ENCODE measurements at places on chromosomes 6 and 20.

DNA sequence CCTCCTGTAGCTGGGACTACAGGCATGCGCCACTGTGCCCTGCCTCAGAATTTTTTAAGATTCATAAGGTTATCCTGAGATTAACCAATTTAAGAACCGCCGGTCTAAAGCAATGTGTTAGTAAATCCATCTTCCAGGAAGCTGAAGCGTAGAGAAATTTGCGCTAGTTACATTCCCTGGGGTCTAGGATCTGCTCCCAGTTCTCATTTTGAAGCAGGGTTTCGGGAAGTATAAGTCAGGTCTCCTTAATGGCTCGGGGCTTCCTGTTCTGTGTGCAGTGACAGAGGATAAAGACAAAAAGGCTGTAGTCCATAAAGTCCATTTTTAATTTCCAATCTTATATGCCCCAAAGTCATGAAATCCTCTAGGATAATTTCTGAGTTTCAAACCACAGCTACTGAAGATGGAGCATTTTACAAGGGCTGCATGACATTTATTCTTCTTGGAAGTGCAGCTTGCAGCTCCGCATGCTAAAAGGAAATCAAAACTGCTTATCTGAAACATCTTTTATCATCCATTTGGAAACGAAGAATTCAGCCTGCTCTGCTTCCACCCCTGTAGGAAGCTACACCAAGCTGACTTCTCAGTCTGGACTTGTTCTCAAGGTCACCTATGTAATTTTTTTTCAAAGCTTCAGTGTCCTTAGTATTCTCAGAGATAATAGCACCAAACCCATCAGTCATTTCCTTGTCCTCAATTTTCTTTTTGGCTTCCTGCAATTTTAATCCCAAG lies 326.1 kb downstream of the PRL start:
- no peak for DNase-seq

GRCh38 chr6:12024216-12024615 lies 12.1 kb downstream of the HIVEP1 start:
- DNase-seq: no peak

- peak; percentile 31 for DNase-seq
Measured at GRCh38 chr20:62692176-62692575, 16.5 kb upstream of the NTSR1 start.

DNA sequence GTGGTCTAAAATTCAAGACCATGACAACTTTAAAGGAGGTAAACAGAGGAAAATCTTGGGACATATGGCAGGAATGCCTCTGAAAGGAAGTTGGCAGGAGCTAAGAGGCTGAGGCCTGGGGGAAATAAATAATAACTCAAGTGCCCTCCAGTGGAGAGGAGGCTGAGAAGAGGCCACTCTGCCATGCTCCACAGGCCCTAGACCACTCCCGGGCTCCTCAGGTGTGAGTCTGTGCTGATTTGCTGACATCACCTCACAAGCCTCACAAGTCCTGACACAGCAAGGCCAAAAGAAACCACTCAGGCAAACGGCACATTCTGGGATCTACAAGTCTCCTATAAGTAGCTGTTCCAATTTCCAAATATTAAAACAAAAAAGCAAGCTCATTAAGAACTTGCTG lies 91.0 kb upstream of the RIPOR2 start:
- DNase-seq: peak; percentile 45

- DNase-seq: no peak
Measured at GRCh38 chr6:27863962-27864905, 48.0 kb downstream of the OR2B2 start.

DNA sequence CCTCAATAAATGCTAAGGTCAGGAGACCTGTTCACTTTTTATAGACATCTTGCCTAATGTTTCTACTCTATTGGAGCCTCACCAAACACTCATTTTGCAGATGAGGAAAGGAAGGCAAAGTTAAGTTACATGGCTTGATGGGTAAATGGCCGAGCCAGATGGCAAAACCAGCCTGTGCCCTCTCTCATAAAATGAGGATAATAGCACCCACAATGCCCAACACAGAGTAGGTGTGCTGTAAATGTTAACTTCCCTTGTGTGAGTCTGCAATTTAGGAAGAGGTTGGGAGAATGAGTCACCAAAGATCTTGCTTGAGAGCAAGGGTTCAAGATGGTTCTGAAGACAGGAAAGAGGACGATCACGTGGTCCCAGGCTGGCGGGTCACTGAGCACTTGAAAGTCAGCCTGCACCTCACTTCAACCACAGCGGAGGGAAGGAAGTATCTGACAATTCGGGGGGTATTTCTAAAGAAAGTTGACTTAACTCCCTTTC lies 3.3 kb downstream of the KCNK5 start:
- no peak for DNase-seq

- DNase-seq: no peak
Measured at GRCh38 chr6:166784691-166785090, 157.6 kb upstream of the RPS6KA2 start.

GRCh38 chr20:10438217-10438616 lies 3.1 kb downstream of the SLX4IP start:
- DNase-seq: no peak

GRCh38 chr6:131823276-131823902 lies 15.6 kb downstream of the ENPP1 start:
- DNase-seq: no peak

GRCh38 chr20:50416269-50417022 lies 93.7 kb upstream of the PTPN1 start:
- no peak for DNase-seq

DNA sequence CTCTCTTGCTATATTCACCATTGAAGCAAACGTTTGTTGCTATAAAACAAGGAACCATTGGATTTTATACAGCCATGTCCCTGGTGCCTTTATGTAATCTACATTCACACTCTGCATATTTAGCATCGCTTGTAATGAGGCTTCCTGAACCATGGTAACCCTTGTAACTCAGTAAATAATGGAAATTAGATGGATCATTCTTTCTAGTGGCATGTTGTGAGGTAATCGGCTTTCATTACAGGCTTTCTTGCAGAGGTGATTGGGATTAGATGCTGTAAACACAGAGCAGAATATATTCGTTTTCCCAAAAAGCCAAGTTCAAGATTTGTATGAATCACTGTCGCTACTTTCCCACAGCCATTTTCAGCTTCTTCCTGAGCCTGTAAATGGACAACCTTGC lies 36.1 kb downstream of the SMPDL3A start:
- DNase-seq: no peak

- DNase-seq: no peak
Measured at GRCh38 chr6:122702841-122703240, 76.7 kb upstream of the FABP7 start.

- no peak for DNase-seq
Measured at GRCh38 chr6:105001906-105002305, 45.0 kb downstream of the LIN28B start.

DNA sequence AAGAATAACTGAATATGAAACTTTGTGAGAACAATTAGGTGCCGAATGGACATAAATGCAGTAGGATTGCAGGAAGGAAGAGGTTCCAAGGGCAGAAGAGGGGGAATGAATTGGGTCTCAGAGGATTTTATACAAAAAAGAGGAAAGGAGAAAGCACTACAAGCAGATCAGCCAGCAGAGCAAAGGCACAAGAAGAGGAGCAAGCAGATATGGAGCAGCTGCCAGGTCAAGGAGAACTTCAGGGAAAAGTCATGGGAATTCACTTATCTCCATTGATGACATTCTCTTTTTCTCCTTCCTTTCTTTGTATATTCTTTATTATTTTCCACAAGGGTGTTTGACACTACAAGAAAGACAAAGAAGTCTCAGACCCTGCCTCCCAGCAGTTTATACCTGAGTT lies 9.6 kb downstream of the DSE start:
- DNase-seq: no peak

DNA sequence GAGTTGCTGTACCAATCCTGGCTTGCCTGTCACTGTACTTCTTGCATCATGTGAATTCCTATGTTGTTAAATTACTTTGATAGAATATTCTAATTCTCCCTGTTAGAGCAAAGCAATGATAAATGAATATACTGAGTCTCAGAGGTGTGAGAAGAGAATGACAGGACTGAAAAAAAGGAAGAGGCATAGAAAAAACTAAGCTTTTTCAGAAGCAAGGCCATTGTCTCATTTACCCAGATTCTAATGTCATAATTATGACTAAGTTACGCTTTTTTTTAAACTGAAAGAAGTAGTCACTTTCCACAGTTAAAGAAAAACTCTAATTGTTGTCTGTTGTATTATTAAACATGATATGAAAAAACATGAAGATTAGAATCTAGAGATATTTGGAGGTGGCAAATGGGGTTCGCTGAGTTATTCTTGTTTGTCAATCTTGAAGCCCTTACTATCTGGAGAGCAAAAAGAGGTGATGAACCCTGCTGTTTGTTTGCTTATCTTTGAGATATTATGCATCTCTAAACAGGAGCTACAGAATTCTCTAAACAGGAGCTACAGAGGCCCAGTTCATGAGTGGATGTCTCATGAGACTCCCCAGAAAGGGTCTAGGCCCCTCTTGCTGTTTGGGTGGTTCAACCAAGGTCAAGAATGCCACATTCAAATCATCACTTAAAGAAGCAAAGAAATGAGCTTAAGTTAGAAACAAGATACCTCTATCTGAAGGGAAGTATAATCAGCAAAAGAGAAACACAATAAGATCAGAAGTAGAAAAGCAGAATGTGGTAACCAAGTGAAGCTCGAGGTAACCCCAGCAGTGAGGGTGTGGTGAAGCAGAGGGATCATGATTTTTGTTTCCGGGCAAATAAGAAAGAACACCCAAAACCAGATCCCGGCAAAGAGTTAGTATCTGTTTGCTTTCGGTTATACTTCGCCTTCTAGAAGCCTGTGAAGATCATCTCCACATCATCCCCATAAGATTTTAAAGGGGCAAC lies 33.3 kb upstream of the THEMIS start:
- no peak for DNase-seq

DNA sequence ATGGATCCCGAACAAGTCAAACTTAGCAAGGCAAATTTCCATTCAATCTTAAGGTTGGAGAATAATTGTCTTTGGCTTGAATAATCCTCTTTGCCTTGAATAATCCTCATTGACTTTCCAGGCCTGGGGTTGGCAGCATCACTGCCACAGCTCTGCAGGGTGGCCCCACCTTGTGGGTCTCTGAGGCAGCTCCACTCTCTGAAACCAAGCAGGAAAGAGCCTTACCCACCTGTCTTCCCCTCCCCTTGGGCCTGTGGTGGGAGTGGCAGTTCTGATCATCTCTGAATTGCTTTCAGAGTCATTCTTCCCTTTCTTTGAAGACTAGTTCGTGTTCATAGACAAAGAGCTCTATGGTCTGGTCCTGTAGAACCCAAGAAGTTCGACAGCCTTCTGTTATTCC lies 47.5 kb downstream of the KCNQ5 start:
- DNase-seq: no peak

- DNase-seq: no peak
Measured at GRCh38 chr6:52482903-52483670, 62.9 kb downstream of the EFHC1 start.

DNA sequence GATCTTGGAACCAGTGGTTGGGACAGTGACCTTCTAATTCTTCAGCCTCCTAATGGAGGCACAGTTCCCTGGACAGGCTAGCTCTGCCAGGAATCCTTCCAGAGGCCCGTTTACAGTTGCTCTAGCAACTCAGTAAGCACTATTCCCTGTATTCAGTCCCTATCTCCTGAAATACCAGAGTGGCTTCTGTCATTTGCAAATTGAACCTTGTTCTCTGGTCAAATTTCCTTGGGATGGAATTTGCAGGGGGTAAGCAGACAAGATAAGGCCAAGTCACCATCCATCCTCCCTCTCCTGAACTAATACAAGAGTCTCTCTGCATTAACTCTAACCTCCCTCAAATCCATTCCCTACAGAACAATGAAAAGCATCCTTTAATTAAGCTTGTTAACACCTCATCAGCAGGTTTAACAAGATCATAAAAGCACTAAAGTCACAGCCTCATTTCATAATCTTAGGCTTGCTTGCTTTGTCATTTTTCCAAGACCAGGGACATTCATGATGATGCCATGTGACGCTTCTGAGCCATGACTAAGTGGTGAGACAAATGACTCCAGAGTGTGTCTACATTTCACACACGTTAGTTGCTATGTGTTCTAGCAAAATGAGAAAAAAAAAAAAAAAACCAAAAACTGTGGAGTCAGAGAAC lies 37.1 kb downstream of the SLC22A23 start:
- no peak for DNase-seq

- DNase-seq: no peak
Measured at GRCh38 chr6:129717277-129717676, 7.3 kb upstream of the ARHGAP18 start.

DNA sequence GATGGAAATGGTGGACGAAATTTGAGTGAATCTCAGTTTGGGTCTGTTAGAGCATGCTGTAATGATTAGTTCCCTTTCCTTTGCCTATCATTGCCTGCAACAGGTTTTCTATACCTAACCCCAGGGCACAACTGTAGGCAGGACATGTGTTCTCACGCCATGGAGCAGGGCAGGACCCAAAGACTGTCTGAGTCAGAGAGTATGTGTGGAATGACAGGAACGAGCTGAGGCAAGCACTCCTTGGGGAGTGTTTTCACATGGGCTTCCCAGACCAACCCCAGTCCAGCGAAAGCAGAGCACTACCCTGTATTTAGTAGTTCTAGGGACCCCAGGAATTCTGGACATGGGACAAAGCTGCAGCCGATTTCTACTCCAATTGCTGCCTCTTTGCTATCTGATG lies 234.2 kb downstream of the HACE1 start:
- DNase-seq: no peak

GRCh38 chr20:48595495-48596333 lies 232.1 kb downstream of the PREX1 start:
- no peak for DNase-seq

DNA sequence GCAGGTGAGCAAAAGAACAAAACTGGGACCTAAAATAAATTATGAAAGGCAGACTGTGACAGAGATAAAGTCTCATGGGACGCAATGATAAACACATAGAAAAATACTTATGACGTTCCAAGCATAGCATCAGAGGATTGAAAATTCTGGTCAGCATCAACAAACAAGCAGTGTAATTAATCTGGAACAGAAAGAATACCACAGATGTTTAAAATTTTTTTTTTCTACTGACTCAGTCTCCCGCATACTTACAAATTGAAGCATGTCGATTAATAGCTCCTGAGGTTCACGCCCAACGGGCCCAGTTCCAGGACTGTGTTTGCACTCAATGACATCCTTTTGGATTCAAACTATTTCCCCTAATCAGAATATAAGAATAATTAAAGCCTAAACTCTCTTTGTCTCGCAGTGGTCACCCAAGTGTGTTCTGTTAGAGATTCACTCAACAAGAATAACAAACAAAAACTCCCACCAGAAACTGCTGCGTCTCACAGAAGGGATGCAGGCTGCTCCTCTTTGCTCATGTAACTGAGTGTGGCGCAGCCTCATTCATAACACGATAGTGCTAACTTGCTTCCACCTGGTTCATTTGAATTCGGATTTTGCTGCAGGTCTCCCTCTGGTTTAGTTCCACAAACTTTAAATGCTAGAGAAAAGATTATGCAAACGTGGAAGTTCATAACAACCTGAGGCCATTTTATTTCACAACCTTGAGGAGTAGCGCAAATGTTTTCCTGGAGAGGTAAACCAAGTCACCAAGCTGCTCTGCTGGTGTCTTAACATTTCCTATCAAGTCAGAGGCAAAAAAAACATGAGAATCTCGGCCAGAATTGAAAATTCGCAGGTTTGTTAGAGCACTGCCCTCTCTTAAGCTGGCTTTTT lies 69.0 kb upstream of the CITED2 start:
- DNase-seq: no peak

GRCh38 chr20:32907886-32908285 lies 49.2 kb downstream of the EFCAB8 start:
- DNase-seq: no peak

- no peak for DNase-seq
Measured at GRCh38 chr6:157644043-157644810, 178.8 kb upstream of the SNX9 start.

- peak; percentile 70 for DNase-seq
Measured at GRCh38 chr6:20404641-20405032, 3.0 kb downstream of the E2F3 start.

Measured in NCI-H1092 treated with DMSO at 0.1 percent for 48 hours (cell line).